Motor neuron (in vitro differentiated cells): ENCODE measurements at places on chromosomes 5 and 9. TPM values are rescaled to one million over a fixed set of nuclear protein-coding genes. Genes with fewer than 3 reads are reported as not detected.

TMEFF1 gene
- 8.3 and 12.1 TPM in 2 replicates for total RNA-seq

MORN5 gene
- total RNA-seq: 0.54 TPM in 1 of 2 replicates, not detected in the other

DNA sequence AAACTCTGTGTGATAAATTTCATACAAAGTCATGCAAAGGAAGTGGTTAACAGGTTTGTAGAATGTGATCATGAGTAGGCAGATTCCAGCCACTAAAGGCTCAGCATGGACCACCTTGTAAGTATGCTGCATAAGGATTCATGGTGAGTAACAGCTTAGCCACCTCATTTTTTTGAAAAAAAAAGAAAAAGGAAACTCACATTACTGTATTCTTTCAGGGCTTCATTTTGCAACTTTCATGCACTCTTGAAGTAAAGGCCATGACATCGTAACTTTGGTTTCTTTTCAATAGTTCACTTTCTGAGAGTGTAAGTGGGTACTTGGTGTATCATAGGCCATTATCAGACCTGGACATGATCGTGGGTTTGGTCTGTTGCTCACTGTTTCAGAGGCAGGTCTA is 175.1 kb downstream of the PCSK1 start:
- ATAC-seq: no peak

- peak; percentile 23 for ATAC-seq
These were observed 18.7 kb downstream of the NOTCH1 start for GRCh38 chr9:136527131-136527530.

DNA sequence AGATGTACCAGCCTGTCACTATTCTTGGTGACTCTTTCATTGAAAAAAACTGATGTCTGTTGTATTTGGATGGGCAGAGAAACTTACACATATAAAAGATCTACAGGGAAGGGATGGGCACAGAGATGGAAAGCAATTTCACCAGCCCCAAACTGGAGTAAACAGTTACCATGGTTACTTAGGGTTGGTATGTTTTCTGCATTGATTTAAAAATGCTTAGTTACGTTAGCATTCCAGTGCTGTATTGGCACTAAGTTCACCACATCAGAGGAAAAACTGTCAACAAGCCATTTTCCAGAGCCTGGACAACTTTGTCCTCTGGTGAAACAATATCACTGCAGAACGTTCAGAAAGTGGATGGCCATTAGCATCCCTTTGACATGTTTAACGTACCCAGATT is 28.0 kb downstream of the MARCHF3 start:
- peak; percentile 78 for ATAC-seq

GRCh38 chr5:113397046-113397445 is 37.7 kb downstream of the TSSK1B start:
- ATAC-seq: no peak
